ENCODE measurements at places on chromosomes 11 and 22. TPM values are rescaled to one million over a fixed set of nuclear protein-coding genes. Genes with fewer than 3 reads are reported as not detected.

DNA sequence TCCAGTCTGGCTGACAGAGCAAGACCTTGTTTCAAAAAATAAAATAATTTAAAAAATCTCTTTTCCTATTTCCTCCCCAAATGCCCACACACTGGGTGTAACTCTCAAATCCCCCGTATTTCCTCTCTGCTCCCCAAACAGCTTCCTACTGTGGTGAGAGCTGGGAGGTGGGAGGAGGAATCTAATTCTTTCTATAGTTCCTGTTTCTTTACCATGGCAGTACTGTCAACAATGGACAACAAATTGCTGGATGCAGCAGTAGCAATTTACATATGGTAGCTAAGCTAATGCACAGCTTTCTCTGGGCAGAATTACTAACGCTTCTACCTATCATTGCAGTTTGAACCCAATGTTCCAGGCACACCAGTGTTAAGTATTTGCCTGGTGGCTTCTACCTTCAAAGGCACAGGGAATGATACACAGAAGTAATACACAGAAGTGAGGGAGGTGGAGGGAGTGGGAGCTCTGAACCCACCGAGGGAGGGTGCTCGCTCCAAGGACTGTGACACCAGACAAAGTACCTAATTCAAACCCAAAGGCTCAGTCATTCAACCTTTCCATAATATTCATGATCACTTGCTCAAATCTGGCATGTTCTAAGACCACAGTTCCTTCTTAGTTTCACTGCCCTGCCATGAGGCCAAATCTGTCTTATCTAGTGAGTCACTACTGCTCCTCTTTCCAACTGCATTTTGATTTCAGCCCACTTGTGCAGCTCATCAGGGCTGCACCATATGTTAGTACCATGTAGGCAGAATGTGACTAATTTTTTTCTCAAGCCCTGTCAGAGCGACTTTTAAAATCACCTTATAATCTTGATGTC lies 37.9 kb downstream of the CELF1 start:
- DNase-seq: no peak

- no peak for DNase-seq
These were observed 56.8 kb upstream of the THY1 start for GRCh38 chr11:119479685-119480275.

MS4A13 gene
- not detected for total RNA-seq

DNA sequence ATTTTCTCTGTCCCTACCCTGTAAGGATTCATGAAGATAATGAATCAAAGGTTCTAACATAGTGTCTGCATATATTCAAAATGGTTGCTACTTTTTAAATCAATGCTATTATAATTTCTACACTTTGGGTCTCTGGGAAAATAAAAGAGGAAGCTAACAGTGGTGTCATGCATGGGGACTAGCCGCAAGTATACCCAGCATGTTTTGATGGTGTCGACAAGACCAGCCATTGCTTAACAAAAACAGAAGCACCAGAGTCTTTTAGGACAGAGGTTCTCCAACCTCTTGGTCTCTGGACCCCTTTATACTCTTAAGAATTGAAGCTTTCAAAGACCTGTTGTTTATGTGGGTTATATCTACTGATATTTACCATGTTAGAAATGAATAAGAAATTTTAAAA lies 37.8 kb downstream of the RNF141 start:
- no peak for DNase-seq

GRCh38 chr22:43502306-43502874 lies 90.6 kb downstream of the MPPED1 start:
- no peak for DNase-seq

DNA sequence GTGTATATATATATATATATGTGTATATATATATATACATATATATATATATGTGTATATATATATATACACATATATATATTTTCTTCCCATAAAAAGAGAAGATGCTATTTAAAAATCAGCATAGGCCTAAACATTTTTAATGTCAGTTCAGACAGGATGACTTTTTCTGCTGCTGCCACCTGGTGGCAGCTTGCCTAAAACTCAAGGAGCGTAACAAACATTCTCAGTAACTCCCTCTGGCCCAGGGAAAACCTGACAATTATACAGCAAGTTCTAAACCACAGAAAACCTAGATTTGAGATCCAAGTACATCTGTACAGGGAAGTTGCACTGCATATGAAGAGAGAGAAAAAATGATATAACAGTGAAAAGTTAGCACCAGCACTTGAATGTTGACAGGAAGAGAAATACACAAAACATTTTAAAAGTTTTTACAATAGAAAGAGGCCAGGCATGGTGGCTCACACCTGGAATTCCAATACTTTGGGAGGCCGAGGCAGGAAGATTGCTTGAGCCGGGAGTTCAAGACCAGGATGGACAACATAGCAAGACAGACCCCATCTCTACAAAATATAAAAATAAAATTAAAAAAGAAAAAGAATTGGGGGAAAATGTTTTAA lies 16.6 kb downstream of the OR8A1 start:
- peak; percentile 71 for DNase-seq

GRCh38 chr11:72972496-72973128 lies 158.4 kb downstream of the ATG16L2 start:
- DNase-seq: no peak

DNA sequence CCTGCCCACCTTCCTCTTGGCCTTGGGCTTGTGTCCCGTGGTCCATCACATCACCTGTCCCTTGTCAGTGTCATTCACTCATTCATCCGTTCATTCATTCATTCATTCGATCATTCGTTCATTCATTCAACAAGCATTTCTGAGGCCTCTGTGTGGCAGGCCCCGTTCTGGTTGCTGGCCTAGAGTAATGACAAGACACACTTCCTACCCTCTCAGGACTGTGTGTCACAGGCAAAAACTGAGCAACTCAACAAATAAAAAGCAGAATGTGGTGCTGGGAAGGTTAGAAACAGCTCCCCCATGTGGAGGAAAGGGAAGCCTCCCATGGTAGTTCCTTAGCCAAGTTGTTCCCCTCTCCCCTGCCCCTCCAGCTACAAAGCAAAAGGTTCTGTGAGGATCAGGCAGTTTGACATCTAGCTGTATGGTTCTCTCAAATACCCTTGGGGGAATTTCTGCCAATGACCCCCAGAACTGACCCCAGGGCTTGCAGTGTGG lies 1.6 kb upstream of the OMP start:
- no peak for DNase-seq

EFCAB6 gene
- total RNA-seq: 1.2 TPM

- DNase-seq: no peak
These were observed 13.1 kb downstream of the TOLLIP start for GRCh38 chr11:1296287-1296686.

DNA sequence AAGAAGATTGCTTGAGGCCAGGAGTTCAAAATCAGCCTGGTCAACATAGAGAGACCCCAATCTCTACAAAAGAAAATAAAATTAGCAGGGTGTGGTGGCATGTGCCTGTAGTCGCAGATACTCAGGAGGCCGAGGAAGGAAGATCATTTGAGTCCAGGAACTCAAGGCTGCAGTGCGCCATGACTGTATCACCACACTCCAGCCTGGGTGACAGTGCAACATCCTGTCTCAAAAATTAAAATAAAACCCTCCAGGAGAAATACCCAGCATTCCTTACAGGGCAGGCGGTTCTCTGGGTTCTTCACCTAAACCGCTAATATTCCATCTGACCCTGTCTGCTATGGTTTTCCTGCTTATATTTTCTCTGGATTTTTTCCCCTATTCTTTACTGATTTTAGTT lies 13.5 kb downstream of the TCF20 start:
- DNase-seq: no peak
